ENCODE measurements at places on chromosomes 1 and 21.
A peak's percentile ranks its signal among the peaks of the same experiment; 100 is the strongest.

GRCh38 chr1:145778146-145778540, 45.8 kb downstream of the RNF115 start:
- no peak for DNase-seq

DNA sequence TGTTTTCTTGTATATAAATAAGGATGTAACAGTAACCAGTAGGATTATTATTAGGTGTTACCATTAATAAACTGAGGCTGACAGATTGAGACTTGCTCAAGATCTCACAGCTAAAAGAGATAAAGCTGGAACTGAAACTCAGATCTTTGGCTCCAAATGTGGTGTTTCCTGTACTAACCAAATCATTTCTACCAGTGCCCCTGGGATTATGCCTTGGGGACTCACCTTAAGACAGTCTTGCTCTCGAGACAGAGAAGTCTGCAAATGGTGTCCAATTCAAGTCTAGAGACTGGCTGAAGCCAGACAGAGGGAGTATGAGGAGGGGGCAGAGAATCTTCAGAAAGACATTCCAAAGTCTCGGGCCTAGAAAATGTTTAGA, 593 bp upstream of the CD53 start:
- peak; percentile 29 for DNase-seq

DNA sequence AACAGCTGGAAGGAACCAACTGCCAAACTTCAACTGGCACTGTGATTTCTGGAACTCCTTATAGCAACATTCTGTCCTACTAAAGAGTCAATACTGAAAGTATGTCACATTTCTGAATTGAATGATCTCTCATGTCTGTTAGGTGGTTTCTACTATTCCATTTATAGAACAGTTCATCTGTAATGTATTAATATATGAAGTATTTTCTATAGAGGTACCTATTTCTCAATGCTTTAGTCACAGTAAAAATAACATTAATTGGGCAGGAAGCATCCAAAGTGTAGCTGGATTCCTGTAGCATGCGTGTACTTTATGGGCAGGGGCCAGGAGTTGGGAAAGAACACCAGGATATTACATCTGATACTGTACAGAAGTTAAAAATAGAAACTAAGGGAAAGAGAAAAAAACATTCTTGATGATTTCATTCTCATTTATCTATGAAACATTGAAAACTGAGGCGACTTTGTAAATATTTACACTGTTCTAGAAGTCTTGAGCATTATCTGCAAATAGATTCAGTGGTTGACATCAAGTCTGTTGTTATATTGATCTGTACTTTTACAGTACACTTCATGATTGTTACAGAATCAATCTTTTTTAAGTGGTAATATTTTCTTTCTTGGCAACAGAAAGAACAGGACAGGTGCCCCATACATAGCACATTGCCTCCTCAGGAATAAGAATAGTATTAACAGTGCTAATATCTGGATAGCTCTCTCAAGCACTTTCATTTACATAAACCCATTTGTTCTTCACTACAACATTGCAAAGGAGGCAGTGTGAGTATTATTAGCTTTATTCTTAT, 6.2 kb upstream of the ZNF281 start:
- no peak for DNase-seq

DNA sequence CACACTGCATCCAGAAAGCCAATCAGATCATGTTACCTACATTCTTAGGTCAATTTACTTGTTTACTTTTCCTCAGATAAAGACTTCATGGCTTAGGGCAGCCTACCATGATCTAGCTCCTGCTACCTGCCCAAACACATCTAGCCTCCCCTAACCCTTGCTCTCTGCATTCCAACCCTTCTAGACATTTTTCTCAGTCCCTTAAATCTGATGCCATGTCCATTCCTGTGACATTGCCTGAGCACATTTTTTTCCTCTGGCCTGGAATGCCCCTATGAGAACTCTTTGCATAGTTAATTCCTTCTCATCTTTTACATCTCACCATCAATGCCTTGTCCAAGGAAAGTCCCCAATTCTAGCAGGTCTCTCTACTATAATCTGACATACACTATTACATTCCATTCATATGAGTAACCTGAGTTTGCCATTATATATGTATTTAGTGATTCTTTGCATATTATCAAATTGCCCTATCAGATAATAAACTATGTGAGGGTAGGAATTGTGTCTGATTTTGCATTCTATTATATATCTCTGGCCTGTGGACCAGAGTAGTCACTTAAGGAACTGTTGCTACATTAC, 166.9 kb downstream of the COL11A1 start:
- no peak for DNase-seq

DNA sequence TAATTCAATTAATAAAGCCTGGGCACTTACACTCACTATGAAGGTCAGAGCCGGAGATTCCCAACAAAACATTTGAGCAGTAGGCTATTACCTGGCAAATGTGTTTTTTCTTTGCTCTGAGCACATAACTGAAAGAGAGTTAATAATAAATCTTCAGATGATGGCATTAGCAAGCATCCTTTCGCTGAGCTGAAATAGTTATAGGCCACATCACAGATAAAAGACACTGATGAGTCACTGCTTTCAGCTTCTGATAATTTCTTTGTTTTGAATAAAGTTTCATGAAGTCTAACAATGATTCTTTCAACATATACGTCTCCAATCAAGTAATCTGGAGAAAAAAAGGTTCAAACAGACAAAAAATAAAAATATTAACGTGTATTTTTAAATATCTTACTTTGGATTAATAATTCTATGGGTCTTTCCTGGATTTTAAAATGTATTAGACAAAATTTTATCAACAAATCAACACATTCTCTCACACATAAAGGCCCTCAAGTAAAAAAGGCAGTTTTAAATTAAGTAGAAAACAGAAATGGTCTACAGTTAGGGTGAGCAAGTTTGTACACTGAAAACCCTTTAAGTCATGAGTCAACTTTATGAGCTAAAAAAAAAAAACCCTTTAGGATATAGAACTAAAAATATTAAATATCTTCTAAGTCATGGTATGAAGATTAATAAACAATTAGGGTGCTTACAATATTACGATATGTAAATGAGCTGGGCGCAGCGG, 33.1 kb downstream of the LTN1 start:
- DNase-seq, result no peak

- no peak for DNase-seq
Measured at GRCh38 chr1:21725748-21726392, 56.7 kb upstream of the RAP1GAP start.

GRCh38 chr1:23906731-23907130, 6.4 kb downstream of the CNR2 start:
- DNase-seq, result no peak

- no peak for DNase-seq
Measured at GRCh38 chr1:52235646-52236045, 93.8 kb downstream of the ZFYVE9 start.

GRCh38 chr1:151013518-151013917, 5.3 kb downstream of the PRUNE1 start:
- DNase-seq, result no peak

- DNase-seq, result no peak
Measured at GRCh38 chr1:29805122-29805895, 569.0 kb downstream of the PTPRU start.

GRCh38 chr1:178223289-178223688, 129.4 kb downstream of the RASAL2 start:
- no peak for DNase-seq
